OCI-M1 (cell line): ENCODE measurements at places on chromosomes 3 and 15.

DNA sequence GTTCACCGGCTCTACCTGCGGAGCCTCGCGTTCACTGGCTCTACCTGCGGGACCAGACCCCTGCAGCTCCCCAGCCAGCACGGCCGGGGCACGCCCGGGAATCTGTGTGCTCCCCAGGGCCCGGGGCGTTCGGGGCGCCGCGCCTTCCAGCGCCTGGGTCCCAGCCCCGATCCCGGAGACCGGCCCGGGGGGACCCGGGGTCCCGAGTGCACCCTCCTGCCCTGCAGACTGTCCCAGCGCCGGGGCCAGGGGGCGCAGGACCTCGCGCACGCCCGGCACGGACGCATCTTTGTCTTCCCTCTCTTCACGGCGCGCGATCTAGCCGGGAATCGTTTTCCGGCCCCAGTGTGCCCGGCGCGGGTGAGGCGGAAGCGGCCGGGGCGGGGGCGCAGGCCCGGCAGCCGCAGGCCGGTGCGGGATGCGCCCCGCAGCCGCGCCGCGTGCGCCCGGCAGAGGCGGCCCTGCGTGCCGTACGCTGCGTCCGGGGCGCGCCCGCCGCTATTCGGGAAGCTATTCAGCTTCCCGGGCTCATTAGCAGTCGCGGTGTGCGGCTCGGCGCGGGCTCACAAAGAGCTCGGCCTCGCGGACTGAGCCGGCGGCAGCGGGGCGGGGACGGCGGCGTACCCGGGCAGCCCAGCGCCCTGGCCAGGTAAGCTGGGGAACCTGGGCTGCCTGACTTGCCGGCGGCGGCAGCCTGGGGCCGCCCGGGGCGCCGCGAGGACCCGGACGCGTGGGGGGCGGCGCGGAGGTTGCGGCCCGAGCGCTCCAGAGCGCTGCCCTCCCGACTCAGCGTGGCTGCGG is at the start of gene APBA2:
APBA2 (plus strand) TSS at position 345 of the 801 bp plus-strand sequence. CDS start 167,911 bp downstream, outside the sequence.
- DNase-seq, result peak; percentile 61

- DNase-seq, result no peak
These were observed 85.0 kb upstream of the CBLB start for GRCh38 chr3:105953831-105954230.

GRCh38 chr3:102441832-102442231 is 7.0 kb downstream of the ZPLD1 start:
- DNase-seq, result no peak

- DNase-seq, result no peak
These were observed 44.9 kb upstream of the CAPN7 start for GRCh38 chr3:15161133-15161532.

DNA sequence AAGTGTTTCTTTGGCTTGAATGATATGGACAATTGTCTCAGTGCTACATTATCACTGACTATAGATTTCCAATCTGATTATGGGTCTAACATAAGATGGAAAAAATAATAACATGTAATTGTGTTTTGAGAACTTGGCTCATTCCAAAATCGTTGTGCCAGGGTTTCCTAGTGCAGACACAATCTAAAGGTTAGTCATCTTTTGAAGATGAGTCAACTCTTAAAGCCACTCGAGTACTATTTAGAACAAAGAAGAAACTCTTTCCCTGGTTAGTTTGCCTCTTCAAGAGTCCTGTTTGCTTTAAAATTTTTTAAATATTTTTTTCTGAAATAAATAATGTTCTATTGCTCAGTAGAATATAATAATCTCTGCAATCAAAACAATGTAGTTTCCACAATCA is 301.0 kb downstream of the CADM2 start:
- DNase-seq, result no peak

DNA sequence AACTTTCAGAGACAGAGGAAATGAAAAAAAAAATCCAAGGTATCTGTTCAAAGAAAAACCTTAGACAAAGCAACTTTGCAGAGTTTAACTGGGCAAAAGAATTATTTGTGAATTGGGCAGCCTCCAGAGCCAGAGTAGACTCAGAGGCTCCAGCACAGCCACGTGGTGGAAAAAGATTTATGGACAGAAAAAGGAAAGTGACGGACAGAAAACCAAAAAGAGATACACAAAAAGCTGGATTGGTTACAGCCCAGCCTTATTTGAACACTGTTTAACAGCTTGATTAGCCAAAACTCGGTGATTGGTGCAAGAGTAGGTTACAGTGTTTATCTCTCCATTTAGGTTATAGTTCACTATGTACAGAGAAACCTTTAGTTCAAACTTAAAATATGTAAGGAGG is 23.7 kb upstream of the GPD1L start:
- DNase-seq, result peak; percentile 32

- no peak for DNase-seq
These were observed 43.4 kb downstream of the RETNLB start for GRCh38 chr3:108713816-108714215.

DNA sequence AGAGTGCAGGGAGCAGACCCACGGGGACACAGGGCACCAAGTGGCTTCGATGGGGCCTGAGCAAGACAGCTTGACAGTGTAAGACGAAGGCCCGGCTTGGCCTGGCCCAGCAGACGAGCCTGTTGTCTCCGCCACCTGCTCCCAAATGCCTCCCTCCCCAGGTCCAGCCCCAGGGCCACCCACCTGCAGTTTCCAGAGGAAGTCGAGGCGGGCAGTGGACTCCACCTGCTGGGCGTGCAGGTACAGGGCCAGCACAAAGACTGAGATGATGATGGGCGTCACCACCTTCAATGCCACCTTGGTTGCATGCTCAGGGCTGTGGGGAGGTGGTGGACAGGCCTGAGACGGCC is 94.1 kb downstream of the SEC22A start:
- no peak for DNase-seq

GRCh38 chr3:102926618-102927017 is 491.8 kb downstream of the ZPLD1 start:
- peak; percentile 17 for DNase-seq

DNA sequence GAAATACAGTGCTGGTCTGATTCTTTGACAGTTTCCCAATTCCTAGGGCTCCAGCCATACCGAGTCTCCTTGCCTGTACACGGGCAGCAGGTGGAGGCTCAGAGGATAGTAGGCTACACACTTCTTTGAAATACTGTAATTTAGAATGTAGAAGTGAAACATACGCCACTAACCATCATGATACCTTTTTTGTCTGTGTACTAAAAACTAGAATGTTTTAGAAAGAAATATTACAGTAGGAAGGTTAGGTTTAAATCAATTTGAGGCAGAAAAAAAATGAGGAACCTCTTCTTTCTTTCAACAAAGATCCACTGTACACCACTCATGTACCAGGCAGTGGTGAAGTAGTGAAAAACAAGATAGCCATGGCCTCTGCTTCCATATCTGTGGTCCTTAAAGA is 354.7 kb downstream of the MCTP2 start:
- no peak for DNase-seq

- no peak for DNase-seq
These were observed 60.1 kb downstream of the RASGRF1 start for GRCh38 chr15:79030470-79030869.

GRCh38 chr3:108985844-108986243 is 32.2 kb upstream of the GUCA1C start:
- peak; percentile 25 for DNase-seq

- no peak for DNase-seq
These were observed 2.5 kb downstream of the KPNA1 start for GRCh38 chr3:122512284-122512683.

GRCh38 chr15:71254491-71254890 is 139.2 kb downstream of the THSD4 start:
- no peak for DNase-seq

- no peak for DNase-seq
These were observed 9.1 kb downstream of the BCL2L10 start for GRCh38 chr15:52103217-52104207.

DNA sequence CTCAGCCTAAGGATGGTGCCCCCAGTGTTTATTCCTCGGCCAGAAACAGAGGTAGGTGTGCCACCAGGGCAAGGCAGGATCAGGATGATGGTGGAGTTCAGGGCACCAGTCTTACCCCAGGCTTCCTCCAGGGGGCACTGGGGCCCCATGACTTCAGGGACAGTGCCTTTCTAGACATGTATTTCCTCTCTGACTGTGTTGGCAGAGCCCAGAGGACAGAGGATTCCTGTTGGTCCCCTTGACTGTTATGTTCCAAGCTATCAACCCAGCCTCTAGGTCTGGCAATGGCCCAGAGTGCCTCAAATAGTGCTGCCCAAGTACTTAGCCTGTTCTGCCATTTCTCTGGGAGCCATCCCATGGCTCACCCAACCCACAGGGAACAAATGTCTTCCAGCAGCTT is 2.8 kb downstream of the HEMK1 start:
- DNase-seq, result peak; percentile 85

- DNase-seq, result no peak
These were observed 72.8 kb downstream of the LRIG1 start for GRCh38 chr3:66427951-66428474.

- peak; percentile 25 for DNase-seq
These were observed 32.7 kb downstream of the IQSEC1 start for GRCh38 chr3:13040361-13041074.

DNA sequence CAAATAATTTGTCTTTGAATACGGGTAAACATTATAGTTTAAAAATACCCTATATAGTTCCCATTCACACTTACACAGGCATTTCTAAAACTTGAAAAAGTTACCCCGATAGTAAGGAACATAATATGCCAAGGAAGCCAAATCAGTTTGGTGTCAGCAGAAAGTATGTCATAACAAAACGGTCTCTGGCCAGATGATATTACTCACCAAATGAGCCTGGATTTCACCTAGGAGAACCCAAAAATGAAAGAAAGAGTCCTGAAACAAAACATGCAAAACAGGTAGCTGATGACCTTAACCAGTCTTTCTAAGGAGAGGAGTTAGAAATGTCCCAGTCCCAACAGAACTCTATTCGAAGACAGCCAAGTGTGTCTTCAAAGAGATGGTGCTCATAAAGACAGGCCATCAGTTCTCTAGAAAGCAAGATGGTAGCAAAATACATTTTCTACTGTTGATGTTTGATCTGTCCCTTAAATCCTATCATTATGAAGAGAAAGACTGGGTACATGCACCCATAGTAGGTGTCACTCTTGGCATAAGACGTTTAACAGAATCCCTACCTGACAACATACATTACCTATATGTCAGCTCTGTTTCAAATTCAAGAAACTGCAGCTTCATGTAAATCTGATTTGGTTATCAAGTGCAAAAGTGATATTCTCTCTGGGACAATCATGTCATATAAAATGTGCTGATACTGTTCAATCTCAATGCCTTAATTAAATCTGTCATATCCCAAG is 942.5 kb downstream of the ROBO1 start:
- DNase-seq, result no peak

DNA sequence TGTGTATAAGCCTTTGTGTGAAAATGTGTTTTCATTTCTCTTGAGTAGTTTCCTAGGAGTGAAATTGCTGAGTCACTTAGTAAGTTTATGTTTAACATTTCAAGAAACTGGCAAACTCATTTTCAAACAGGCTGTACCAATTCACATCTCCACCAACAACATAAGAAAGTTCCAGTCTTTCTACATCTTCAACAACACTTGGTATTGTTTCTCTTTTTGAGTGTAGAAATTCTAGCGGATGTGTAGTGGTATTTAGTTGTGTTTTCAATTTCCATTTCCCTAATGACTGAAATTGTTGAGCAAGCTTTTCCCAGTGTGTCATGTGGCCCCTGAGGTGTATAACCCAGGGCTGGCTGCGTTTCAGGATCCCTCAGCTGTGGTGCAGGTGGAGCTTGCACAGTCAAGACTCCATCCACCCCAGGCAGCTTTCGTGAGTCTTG is 258.5 kb downstream of the PDCD6IP start:
- DNase-seq, result peak; percentile 68

- DNase-seq, result no peak
These were observed 67.3 kb downstream of the CCK start for GRCh38 chr3:42198709-42199108.

DNA sequence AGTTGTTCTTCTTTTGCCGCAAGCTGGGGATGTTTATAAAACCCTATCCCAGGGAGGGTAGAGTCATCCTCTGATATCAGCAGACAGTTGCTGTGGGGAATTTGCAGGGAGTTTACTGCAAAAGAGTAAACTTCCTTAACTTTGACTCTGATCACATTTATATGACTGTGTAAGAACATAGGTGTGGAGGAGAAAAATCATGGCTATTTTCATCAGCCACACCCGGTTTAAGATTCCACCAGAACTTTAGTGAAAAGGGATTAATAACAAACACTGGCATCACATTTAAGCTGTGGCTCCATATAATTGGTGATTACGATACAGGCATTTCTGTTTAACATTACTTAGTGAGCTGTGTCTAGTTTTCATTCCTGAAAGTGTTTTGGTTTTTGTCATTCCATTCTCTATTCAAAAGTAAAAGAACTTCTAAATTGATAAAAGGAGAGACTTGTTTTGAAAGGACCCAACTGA is 143.1 kb downstream of the MYLK start:
- no peak for DNase-seq

GRCh38 chr3:71713041-71713440 is 12.2 kb downstream of the EIF4E3 start:
- no peak for DNase-seq

DNA sequence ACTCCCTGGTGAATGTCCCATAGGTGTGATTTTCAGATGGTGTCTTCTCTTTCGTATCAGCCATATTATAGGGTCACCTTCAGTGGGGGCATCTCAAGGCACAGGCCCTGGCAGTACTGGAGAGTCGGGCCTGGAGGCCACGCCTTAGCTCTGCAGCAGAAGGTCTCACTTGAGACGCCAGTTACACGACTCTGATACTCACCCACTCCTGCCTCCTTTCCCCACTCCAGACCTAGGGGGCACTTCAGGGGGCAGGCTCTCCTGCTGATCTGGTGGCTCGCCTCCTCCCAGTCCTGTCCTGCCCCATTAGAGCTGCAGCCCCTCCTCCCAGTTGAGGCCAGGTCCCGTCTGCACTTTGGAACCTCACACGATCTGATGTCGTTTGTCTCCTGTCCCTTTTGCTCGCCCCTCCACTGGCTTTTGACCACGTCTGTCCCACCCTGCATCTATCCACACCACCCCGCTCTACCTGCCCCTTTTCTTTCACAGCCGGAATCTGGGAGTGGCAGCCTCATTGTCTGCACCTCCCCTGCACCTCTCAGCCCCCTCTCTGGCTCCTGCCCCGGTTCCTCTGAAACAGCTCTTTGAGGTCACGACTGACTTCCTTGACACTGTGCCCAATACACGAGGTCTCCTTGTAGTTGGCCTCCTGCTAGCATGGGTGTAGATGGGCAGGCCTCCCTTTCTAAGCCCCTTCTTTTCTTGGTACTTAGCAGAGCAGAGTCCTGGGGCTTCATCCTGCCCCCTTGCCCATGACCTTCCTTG is 181.9 kb downstream of the NSMCE3 start:
- no peak for DNase-seq

- peak; percentile 1 for DNase-seq
These were observed 232.2 kb downstream of the UBE2E2 start for GRCh38 chr3:23435318-23435717.

GRCh38 chr3:111621535-111621934 is 26.4 kb upstream of the ZBED2 start:
- DNase-seq, result peak; percentile 45

DNA sequence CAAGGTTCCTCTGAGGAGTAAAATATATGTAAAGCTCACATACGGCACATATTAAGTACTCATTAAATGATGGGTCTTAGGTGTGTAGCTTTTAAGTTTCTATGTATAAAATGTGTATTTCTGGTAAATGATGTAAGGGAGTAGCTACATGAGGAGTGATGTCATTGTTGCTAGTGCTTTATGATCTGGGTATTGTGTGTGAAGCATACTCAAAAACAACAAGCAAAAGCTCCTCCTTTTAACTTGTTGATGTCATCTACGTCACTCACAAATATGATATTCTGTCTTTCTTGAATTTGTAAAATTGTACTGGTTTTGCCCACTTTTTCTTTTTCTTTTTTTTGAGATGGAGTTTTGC is 1.4 kb upstream of the HERC1 start:
- no peak for DNase-seq
